NCI-H1694 (cell line): ENCODE measurements at places on chromosomes 2 and 18.

- DNase-seq = no peak
Measured at GRCh38 chr2:204223046-204223445, 286.5 kb downstream of the ICOS start.

- DNase-seq = peak; percentile 37
Measured at GRCh38 chr18:32714571-32715148, 58.2 kb downstream of the KLHL14 start.

DNA sequence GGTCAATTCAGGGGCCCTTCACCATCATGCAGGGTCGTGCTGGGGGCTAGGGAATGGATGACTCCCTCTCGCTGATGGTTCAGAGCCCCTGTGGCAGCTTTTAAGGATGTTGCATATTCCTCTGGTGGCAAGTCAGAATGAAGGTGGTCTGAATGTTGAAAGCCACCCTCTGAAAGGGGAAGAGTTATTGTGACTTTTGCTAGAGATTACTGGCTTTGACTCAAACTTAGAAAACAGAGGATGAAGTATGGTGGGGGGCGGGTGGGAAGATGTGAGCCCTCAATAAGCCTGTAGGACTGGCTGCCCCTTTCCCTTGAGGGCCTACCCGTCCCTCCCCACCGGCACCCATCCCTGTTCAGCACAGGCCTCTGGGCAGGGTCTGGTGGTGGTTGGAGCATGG, 23.2 kb downstream of the MC2R start:
- no peak for DNase-seq

DNA sequence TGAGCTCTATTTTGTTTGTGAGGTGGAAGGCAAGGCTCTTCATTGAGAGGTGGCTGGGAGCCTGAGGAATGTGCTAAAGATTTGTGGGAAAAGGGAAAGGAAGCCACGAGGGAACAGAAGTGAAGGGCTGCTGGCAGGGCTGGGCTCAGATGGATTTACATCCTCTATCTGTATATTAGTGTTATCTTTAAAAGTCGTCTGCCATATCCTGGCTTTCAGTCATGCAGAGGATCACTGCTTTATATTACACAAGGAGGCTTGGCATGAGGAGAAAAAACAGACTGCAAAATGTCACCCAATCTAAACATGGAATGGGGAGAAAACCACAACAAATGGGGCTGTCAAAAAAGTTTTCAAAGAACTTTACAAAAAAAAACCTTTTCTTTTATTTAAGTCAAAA, 434.4 kb downstream of the HRH4 start:
- DNase-seq = no peak

DNA sequence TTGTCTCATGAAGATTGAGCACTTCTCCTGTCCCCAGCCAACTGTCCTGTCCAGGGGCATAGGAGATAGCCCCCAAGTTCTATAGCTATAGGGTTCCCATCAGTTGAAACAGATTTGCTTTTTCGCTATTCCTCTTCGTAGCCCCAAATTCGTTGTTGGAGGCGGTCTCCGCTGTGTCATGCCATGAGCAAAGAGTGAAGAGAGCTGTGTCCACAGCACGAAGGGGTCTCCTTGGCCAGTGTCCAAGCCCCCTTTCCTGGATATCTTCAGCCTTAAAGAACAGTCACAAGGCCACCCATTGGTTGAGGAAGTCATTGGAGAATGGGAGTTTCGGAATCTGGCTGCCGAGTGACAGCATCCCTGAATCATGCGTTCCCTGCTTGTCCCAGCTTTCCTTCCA, 21.0 kb downstream of the IGFBP5 start:
- no peak for DNase-seq

DNA sequence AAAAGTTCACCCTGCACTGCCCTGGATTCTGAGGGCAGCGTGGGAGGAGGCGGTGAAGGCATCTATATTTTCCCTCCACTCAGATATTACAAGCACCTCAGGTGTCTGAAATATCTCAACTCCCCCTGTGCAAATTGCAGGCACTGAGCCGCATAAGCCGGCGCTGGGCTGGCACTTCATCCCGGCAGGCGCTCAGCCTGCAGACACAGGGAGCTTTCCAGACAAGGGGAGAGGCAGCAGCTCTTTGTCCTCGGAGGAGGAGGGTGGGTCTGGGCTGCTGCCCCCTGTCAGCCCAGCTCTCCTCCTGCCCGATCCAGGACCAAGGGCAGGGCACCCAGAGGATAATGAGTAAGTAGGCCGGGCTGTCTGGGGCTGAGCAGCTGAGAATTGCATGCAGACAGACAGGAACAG, 189.3 kb upstream of the MYT1L start:
- no peak for DNase-seq

DNA sequence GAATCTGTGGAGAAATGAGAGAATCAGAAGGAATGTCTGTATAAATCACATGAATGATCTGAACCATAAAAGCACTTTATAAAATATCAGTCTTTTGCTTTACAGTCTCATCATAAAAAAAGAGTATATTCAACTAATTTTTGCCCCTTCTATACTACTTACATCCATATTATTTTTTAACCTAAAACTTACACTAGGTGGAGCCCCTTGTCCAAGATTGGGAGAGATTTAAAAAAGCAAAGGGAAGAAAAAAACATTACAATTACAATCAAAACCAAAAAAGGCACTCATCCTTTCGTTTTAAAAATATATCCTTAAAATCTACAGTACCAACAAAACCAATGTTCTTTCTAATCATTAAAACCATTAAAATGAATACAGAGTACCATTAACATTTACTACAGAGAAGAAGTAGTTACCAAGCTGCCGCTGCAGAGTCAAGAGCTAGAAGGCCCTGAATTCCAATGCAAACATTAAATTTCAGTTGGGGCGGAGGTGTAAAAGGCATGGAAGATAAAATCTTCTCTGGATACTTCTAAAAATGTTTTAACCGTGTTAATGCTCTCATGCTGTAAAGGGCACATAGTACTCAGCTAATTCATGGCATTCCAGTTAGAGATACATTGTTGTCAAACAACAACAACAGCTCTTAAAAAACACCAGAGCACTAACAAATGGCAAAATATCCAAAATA, 56.7 kb upstream of the EPB41L3 start:
- DNase-seq = peak; percentile 20

- DNase-seq = no peak
Measured at GRCh38 chr18:41128126-41128525, 826.9 kb upstream of the PIK3C3 start.

DNA sequence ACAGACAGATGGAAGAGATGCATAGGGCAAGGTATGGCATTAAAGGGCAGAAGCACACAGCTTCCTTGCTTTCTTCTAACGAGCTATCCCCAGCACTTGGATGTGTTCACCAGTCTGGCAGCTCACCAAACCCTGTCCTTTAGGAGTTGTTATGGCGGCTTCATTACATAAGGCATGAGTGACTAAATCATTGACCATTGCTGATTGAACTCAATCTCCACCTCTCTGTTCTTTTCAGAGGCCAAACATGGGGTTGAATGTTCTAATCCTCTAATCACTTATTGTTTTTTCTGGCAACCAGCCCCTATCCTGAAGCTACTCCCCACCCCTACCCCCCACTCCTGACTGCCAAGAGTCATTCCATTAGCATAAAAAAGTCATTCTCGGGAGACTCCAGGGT, 301.8 kb downstream of the XIRP2 start:
- DNase-seq = no peak

GRCh38 chr2:2422621-2423020, 91.5 kb upstream of the MYT1L start:
- DNase-seq = no peak

GRCh38 chr2:105895990-105896764, 151.5 kb downstream of the NCK2 start:
- no peak for DNase-seq
